ENCODE measurements at places on chromosomes 13 and 19.

DNA sequence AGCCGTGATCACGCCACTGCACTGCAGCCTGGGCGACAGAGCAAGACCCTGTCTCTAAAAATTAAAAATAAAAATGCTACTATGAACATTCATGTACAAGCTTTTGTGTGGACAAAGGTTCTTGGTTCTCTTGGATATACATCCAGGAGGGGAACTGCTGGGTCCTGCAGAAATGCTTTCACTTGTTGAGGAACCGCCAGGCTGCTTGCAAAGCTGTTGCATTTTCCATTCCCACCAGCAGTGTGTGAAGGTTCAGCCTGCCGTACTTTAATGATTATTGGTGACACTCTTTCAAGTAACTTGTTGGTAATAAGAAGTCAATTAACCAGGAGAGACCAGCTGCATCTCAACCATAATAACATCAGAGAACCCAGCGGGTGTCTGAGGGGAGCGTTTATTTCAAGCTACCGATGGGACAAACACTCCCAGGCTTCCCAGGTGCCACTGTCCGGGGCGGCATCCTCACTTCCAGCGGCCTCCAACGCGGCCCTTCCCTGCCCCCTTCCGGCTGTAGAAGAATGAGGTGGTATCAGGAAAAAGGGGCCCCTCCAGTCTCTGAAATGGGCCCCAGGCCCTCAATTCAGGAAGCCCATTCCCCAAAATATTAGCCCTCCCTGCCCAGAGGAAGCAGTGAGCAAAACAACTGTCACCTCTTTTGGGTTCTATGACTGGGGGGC is 15.2 kb upstream of the PPP1R12C start:
- no peak for DNase-seq

- peak; percentile 93 for DNase-seq
Observed at GRCh38 chr19:46860846-46861690, at the start of gene ARHGAP35. ARHGAP35 (plus strand) TSS chr19:46860997; CDS start chr19:46918676, 57,679 bp downstream.

DNA sequence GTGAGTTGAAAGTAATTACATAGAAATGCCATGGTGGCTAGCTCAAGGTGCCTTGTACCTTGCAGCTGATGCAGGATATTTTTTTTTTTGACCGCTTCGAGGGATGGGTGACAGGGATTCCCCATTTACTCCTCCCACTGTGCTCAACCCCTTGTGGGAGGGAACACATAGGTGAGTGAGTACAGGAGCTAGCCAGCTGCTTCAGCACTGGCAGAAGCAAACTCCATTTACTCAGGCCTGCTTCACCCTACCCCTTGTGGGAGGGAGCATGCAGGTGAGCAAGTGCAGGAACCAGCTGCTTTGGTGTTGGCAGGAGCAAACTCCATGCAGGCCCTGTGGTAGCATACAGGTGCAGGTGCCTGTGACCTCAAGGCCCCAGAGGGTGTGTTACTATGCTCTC is 330.1 kb downstream of the TDRD3 start:
- DNase-seq: no peak

- DNase-seq: no peak
Observed at GRCh38 chr13:102536196-102536595, 60.6 kb upstream of the TPP2 start.

GRCh38 chr19:14542711-14543328 is 13.4 kb downstream of the TECR start:
- no peak for DNase-seq

- no peak for DNase-seq
Observed at GRCh38 chr19:51319649-51320279, 8.3 kb downstream of the IGLON5 start.

DNA sequence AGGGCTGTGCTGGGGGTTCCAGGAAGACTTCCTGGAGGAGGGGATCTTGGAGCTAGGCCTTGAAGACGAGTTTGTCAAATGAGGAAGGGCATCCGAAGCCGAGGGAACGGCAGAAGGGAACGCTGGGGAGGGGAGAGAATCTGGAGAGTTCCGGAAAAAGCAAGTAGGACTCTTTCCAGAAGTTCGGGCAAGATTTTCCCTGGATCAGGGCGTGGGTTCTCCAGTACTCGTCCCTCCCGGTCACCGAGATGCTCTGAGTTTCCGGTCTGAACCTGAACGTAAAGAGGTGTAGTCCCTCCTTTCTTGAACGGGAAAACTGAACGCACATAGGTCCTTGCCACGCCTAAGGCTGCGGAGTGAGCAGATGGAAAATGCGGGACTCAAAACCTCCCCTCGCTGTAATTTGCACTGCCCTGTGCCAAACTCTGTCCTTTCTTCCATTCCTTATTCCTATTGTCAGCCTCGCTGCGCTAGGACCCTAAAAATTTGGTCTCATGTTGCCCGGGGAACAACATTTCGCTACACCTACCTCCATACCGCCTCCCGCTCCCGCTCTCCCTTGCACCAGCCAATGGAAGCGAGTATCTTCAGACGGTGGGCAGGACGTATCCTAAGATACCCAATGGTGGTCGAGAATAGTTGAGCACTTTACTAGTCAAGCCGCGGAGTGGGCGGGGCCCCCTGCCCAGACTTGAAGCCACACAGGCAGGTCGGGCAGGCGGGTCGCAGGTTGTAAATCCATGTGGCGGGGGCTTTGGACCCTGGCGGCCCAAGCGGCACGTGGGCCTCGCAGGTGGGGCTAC is at the start of gene GTPBP3:
GTPBP3 (plus strand) TSS at position 682 of the 803 bp plus-strand sequence; CDS start at position 741, 59 bp downstream.
- peak; percentile 99 for DNase-seq

GRCh38 chr13:92126399-92126798 is 728.0 kb downstream of the GPC5 start:
- DNase-seq: no peak

- DNase-seq: no peak
Observed at GRCh38 chr19:5907241-5907640, 2.6 kb downstream of the VMAC start.

GRCh38 chr13:28532388-28533124 is 37.6 kb upstream of the FLT1 start:
- DNase-seq: no peak

DNA sequence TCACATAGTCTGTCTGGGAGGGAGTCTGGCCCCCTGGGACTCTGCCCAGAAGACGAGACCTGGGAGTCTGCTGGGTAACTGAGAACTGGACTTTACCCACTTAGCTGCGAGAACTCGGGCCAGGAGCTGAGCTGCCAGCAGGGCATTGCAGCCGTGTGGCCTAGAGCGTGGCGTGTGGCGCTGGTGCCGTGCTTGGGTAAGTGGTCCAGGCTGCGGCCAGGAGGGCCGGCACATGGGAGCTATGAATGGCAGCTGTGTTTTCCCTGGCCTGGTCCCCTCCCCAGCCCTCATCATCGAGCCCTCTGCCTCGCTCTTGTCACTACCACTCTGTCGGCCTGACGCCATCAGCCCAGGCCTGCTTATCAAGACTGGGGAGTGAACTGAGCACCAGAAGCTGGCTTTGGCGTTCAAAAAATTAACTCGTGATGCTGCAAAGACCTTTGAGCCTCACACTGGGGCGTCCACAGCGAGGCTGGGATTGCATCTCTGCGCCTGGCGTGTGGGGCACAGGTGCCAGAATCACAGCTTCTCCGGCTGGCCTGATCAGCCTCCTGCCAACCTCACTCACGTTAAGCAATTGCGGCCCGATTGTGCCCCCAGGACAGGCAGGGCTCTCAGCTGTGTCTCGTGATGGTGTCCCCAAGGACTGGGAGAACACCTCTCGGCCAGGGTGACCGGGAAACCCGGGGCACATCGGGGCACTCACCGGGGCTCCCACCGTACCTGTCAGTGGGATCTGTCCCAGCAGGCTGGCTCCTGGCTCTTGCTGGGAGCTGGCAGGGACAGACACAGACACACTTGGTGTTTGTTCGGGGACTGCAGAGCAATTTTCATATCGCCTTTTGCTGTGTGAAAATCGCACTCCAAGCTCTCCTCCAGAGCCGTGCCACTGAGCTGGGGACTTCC is 85.9 kb downstream of the KDM4B start:
- DNase-seq: no peak

DNA sequence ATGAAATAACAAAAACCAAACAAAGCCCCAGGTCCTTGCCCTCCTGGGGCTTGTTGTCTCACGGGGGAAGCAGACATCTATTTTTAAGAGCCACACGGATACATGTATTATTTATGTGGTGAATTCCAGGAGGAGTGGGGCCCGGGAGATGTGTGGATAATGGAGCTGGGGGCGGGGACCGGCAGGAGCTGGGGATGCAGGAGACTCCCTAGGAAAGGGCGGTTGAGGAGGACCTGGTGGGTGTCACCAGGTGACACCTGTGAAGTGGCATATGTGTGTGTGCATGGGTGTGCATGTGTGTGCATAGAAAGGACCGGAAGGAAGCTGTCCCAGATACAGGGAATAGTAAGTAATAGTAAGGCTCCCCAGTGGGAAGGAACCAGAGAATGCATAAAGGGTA is 148.9 kb downstream of the URI1 start:
- no peak for DNase-seq

DNA sequence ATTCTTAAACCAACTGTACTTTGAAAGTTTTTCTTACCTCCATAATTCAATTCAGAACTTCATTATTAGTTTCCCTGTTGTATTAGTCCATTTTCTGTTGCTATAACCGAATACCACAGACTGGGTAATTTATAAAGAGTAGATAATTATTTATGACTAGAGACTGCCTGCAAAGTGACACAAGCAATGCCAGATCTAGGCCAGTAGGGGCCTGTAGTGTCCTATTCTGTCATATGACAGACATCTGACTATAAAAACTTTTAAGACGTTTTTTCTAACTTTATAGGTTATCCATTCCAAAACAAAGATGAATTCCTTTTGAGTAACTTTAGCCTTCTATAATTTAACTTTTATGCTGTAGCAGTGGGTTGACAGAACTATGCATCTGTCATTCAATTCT is 2783.8 kb downstream of the PCDH9 start:
- DNase-seq: no peak

GRCh38 chr19:52307275-52307674 is 10.3 kb downstream of the ZNF480 start:
- peak; percentile 38 for DNase-seq

DNA sequence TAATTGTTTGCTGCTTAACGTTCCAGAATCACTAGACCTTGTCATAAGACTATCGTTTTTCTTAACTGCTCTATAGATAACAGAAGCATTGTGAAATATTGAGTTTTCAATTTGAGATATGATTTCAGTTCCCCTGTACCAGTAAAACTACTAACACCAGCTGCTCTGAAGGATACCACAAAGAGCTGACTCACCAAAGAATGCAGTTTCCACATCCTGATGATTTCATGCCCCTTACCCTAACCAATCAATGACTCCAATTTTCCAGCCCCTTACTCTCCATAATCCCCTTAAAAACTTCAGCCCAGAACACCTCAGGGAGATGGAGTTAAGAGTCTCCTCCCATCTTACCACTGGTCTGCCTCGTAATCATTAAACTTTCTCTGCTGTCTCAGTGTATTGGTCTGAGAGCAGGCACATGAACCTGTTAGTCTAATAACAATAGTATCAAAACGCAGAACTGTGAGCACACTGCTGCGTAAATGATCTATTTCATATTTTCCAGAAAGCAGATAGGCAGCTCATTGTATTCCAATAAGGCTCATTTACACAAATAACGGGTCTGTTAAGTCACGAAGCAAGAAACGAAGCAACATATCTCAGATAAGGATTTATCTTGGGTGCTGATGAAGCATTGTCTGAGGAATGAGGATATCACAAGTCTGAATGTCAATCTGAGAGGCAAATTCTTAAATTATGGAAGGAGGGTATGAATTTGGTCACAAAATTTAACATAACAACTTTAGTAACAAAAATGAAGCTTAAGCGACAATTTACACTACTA is 14.1 kb upstream of the CCNA1 start:
- DNase-seq: peak; percentile 53

- DNase-seq: no peak
Observed at GRCh38 chr13:33089311-33089710, 73.1 kb downstream of the KL start.

DNA sequence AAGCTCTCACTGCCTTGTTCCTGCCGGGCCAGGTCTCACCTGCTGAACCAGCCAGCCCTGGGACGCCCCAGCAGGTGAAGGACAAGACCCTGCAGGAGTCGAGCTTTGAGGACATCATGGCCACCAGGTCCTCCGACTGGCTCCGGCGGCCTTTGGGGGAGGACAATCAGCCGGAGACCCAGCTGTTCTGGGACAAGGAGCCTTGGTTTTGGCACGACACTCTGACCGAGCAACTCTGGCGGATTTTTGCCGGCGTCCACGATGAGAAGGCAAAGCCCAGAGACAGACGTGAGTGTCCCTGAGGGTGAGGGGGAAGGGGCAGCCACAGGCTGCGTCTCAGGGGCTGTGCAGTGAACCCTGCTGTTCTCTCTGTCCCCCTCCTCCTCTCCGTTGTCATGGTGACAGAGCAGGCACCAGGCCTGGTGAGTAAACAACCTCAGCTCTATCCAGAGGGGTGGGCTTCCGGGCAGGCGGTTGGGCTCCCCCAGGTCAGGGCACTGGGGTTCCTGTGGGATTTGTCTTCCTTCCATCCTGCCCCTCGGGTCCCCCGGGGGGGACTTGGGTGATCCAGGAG is 9.7 kb downstream of the TLE6 start:
- DNase-seq: peak; percentile 34

DNA sequence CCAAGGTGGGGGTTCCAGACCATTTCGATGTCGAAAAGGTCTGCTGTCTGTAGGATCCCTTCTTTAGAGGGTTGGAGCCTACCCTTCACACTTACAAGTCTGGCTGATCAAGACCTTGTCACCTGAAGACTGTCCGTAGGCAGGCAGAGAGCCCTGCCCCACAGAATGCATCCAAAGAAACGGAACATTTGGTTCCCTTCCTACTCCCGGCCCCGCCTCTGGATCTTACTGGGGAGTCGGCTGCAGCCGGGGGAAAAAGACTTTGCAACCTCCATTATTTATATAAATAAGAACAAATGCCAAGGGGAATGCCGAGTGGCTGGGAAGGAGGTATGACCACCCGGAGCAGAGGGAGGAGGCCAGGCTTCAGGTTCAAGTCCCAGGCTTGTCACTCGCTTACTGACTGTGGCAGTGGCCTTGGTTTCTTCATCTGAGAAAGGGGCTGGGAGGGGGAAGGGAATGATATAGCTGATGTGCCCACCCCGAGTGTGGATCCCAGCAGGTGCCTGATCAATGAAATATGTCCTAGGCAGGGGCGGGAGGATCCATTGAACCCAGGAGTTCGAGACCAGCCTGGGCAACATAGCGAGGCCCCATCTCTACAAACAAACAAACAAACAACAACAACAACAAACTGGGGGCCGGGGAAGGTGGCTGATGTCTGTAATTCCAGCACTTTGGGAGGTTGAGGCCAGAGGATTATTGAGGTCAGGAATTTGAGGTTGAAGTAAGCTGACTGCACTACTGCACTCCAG is 48.7 kb downstream of the RFX2 start:
- DNase-seq: no peak

GRCh38 chr13:31056644-31057271 is 104.9 kb downstream of the HSPH1 start:
- peak; percentile 46 for DNase-seq

- DNase-seq: no peak
Observed at GRCh38 chr19:49938662-49939061, 9.4 kb upstream of the NUP62 start.
